Activated T-helper 1 cell treated with anti-CD3 and anti-CD28 coated beads, Interleukin-12 subunit alpha, Interleukin-12 subunit beta, Interleukin-2, Interleukin-4 antibody, amounts not matched to agents 30 ng/mL and 10 ng/mL and 1 ng/mL, durations not matched to agents 14 hours and 24 hours and 36 hours (primary cell): ENCODE measurements at places on chromosomes 16 and 17. TPM values are rescaled to one million over a fixed set of nuclear protein-coding genes. Genes with fewer than 3 reads are reported as not detected.

Gene ENPP7
- total RNA-seq = 0.10 and 0.16 TPM in 2 replicates

Gene SHISA6
- total RNA-seq = not detected in 2 replicates

Gene HSPB9
- 0.10 TPM in 1 of 2 replicates, not detected in the other for total RNA-seq

Gene SULT1A2
- total RNA-seq = 0.12 and 0.41 TPM in 2 replicates

Gene SNAI3
- total RNA-seq = 1.8 and 2.4 TPM in 2 replicates

Gene C16orf95
- 9.9 and 10.9 TPM in 2 replicates for total RNA-seq

Gene PDILT
- not detected in 2 replicates for total RNA-seq

Gene KRT27
- total RNA-seq = not detected in 2 replicates

Gene TPSD1
- not detected in 2 replicates for total RNA-seq

Gene CFDP1
- total RNA-seq = 35.4 TPM in 2 replicates

Gene CLDN7
- 0.15 and 0.60 TPM in 2 replicates for total RNA-seq

Gene RCVRN
- total RNA-seq = not detected in 2 replicates

Gene NPIPB2
- 15.0 and 18.8 TPM in 2 replicates for total RNA-seq

Gene TBC1D3K
- total RNA-seq = not detected in 2 replicates

Gene SMG1
- 139 and 150 TPM in 2 replicates for total RNA-seq

Gene RTN4RL1
- total RNA-seq = 1.0 TPM in 2 replicates

Gene RASL10B
- total RNA-seq = 1.0 and 1.3 TPM in 2 replicates

Gene GAS2L2
- 0.08 TPM in 1 of 2 replicates, not detected in the other for total RNA-seq

Gene ARL5C
- not detected in 2 replicates for total RNA-seq

Gene NPB
- 0.24 and 0.31 TPM in 2 replicates for total RNA-seq

Gene DPEP3
- not detected in 2 replicates for total RNA-seq

Gene SMCR8
- total RNA-seq = 18.7 and 19.2 TPM in 2 replicates

Gene CFAP119
- 4.4 and 5.6 TPM in 2 replicates for total RNA-seq

Gene KRTAP2-1
- not detected in 2 replicates for total RNA-seq

Gene KRT9
- total RNA-seq = not detected in 2 replicates

Gene SEBOX
- total RNA-seq = not detected in 2 replicates

Gene SYT17
- total RNA-seq = 0.37 and 0.54 TPM in 2 replicates

Gene MEIOC
- total RNA-seq = 0.12 and 0.29 TPM in 2 replicates

Gene CDR2L
- 1.1 and 1.3 TPM in 2 replicates for total RNA-seq

Gene NT5M
- 5.1 and 5.8 TPM in 2 replicates for total RNA-seq

Gene MRTFB
- total RNA-seq = 10.4 and 13.5 TPM in 2 replicates

Gene MRC2
- 1.6 TPM in 2 replicates for total RNA-seq

Gene SOX8
- 0.47 and 0.61 TPM in 2 replicates for total RNA-seq

Gene CTRB1
- total RNA-seq = not detected in 2 replicates

Gene KCNJ18
- not detected in 2 replicates for total RNA-seq

Gene CCR7
- 165 and 166 TPM in 2 replicates for total RNA-seq

Gene CCL8
- total RNA-seq = not detected in 2 replicates

Gene CLCN7
- 61.7 and 68.7 TPM in 2 replicates for total RNA-seq
